NCI-H2171 (cell line): ENCODE measurements at places on chromosomes 5 and 9.

GRCh38 chr9:91378695-91379127 is 17.0 kb upstream of the AUH start:
- no peak for DNase-seq

GRCh38 chr5:61245486-61245885 is 83.2 kb upstream of the SMIM15 start:
- no peak for DNase-seq

GRCh38 chr5:119356612-119357188 is 881 bp downstream of the TNFAIP8 start:
- no peak for DNase-seq

- peak; percentile 32 for DNase-seq
These were observed 595 bp downstream of the PDLIM7 start for GRCh38 chr5:177496727-177497291.

DNA sequence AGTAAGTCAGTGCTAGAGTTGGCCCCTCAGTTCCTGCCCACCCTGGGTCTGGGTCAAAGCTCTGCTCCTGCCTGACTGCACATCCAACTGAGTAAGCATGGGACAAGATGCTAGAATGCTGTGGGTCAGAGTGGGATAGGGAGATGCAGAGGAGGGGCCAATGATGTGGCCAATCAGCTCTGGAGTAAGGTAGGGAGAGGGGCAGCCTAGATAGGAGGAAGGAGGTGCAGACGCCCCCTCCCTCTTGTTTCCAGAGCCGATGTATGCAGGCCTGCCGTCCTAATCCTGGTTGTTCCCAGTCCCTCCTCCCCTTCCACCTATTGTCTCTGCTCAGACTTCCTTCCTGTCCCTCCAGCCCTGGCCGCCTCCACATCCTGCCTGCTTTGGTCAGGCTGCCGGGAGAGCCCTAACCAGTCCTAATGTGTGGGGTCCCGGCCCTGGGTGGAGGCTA is 1.3 kb downstream of the ARAP3 start:
- no peak for DNase-seq

DNA sequence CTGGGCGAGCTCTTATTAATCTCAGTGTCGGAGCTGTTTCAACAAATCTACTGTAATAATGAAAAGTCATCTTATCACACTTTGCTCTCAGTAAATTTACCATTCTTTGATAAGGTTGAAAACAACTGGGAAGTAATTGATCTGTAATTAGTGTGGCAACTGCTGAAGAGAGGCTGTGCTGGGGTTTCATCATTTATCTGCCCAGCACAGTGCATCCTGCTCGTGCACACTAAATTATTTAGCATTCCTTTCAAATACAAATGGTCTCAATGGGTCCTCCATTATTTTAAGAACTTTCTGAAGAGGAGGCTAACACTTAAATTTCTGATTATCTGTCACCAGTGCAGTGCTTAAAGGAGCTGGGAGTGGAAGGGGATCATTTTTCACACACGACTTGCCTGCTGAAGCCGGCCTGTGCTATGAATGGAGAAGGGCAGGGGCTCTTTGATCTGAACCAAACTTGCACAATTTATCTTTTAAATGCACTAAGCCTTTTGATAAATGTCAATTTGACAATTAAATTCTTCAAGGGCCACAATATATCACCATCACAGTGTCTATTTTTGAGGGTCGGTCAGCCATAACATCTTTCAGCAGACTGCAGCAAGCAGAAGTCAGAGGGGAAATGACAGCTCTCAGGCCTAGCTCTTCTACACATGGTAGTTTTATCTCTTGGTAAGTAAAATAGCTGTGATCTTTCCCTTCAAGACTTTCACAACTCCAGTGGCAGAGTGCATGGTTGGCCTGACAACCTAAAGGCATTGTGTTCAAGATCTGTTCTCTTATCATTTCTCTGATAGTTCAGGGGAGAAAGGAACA is 106.4 kb upstream of the EFNA5 start:
- DNase-seq: no peak

GRCh38 chr9:115531410-115532125 is 413.6 kb upstream of the TNC start:
- no peak for DNase-seq

GRCh38 chr9:25891527-25891926 is 213.3 kb upstream of the TUSC1 start:
- DNase-seq: no peak

- DNase-seq: no peak
These were observed 536 bp downstream of the SLC27A4 start for GRCh38 chr9:128340691-128341434.
